Heart right ventricle (tissue), 16 donors: ENCODE measurements at places on chromosomes 1 and 21. TPM values are rescaled to one million over a fixed set of nuclear protein-coding genes. Genes with fewer than 3 reads are reported as not detected.

The SLC41A1 gene
- total RNA-seq, result 287 TPM

DNA sequence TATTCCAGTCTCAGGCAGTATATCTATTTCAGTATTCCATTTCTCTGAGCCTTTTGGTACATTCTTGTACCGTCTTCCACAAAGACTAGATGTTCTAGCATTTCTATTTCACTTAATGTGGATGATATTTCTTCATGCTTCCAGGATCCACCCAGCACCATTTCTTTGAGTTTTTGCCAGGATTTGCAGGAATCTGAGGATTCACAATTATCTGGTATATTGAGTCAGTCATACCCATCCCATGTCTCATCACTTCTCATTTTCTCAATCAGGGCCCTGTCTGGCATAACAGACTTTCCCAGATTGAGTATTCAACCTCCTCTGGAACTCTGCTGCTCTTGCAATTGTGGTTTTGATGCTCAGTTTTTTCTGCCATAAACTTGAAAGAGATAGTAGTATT is 20.9 kb upstream of the COL11A1 start:
- no peak overlapping the region for H3K4me3 ChIP-seq
- H3K4me1 ChIP-seq, result no peaks in the 10 kb centered on the region
- DNase-seq, result no peak
- H3K36me3 ChIP-seq, result no peaks in the 10 kb centered on the region

- no peaks in the 10 kb centered on the region for H3K36me3 ChIP-seq
- H3K27me3 ChIP-seq, result no peaks in the 10 kb centered on the region
- peaks cover 61% of the 10 kb centered on the region for H3K4me1 ChIP-seq
- no peak overlapping the region for H3K4me3 ChIP-seq
These were observed 216.8 kb downstream of the TOMM20 start for GRCh38 chr1:234911787-234912186.

DNA sequence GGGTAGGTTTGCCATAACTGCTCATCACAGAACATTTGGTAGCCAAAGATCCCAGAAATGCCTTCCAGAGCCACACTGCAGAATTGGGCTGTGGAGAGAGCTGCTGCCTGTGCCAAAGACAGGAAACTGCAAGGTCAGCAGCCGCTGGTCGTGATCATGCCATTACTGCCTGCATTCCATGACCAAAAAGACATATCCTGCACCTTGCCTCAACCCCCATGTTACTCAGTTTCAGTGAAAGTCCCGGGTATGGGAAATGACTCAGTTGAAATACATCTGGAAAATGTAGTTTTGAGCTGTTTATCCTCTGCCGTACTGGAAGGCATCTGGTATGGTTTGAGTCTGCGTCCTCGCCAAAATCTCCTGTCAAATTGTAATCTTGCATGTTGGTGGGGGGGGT is 161.7 kb downstream of the FCRL5 start:
- H3K27ac ChIP-seq, result no peak overlapping the region
- H3K36me3 ChIP-seq, result no peaks in the 10 kb centered on the region
- peaks cover 4% of the 10 kb centered on the region for H3K27me3 ChIP-seq
- no peaks in the 10 kb centered on the region for H3K4me1 ChIP-seq

- no peak overlapping the region for H3K27ac ChIP-seq
- no peaks in the 10 kb centered on the region for H3K36me3 ChIP-seq
- no peaks in the 10 kb centered on the region for H3K4me1 ChIP-seq
- no peak overlapping the region for H3K4me3 ChIP-seq
- DNase-seq, result no peak
These were observed 114.9 kb downstream of the RRAGC start for GRCh38 chr1:38744452-38745350.

DNA sequence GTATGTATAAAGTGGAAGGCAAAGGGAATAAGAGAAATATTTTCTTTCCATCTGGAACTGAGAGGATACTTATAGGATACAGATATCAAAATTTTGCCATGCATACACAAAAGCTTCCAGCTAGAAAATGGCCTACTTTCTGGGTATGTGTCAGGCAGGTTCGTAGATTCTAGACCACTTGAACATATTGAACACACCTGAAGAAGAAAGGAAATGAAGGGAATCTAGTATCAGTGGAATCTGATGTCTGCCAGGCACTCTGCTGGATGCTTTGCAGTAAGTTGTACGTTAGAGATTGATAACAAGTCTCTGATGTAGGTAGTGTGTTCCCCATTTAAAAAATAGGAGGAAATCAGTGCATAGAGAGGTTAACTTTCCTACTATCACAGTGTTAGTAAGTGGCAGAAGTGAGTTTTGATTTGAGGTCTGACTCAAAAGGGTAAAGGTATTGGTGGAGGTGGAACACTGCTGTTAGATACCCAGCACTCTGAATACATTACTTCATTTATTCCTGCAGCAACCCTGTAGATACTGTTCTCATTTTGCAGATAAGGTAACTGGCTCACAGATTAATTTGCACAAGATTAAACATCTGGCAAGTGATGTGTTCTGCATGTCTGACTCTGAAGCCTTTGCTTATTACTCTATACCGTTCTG is 3.0 kb downstream of the CAMSAP2 start:
- no peaks in the 10 kb centered on the region for H3K27me3 ChIP-seq
- H3K36me3 ChIP-seq, result no peaks in the 10 kb centered on the region
- peak overlapping the region; percentile 89 for H3K4me3 ChIP-seq
- peaks cover 5% of the 10 kb centered on the region for H3K4me1 ChIP-seq
- H3K27ac ChIP-seq, result no peak overlapping the region

The C8B gene
- total RNA-seq, result not detected

The KIF1B gene
- 64.9 TPM for total RNA-seq

- peak overlapping the region; percentile 100 for H3K27ac ChIP-seq
- H3K4me3 ChIP-seq, result peak overlapping the region; percentile 61
- peaks cover 64% of the 10 kb centered on the region for H3K4me1 ChIP-seq
- peak; percentile 87 for DNase-seq
- H3K27me3 ChIP-seq, result no peaks in the 10 kb centered on the region
These were observed 11.5 kb downstream of the ADAMTSL4 start for GRCh38 chr1:150560576-150561253.

The PBXIP1 gene
- total RNA-seq, result 59.0 TPM

- H3K4me3 ChIP-seq, result no peak overlapping the region
- no peak overlapping the region for H3K27ac ChIP-seq
- no peak for DNase-seq
- no peaks in the 10 kb centered on the region for H3K27me3 ChIP-seq
- no peaks in the 10 kb centered on the region for H3K36me3 ChIP-seq
These were observed 4.9 kb downstream of the LIX1L start for GRCh38 chr1:145952903-145953302.

DNA sequence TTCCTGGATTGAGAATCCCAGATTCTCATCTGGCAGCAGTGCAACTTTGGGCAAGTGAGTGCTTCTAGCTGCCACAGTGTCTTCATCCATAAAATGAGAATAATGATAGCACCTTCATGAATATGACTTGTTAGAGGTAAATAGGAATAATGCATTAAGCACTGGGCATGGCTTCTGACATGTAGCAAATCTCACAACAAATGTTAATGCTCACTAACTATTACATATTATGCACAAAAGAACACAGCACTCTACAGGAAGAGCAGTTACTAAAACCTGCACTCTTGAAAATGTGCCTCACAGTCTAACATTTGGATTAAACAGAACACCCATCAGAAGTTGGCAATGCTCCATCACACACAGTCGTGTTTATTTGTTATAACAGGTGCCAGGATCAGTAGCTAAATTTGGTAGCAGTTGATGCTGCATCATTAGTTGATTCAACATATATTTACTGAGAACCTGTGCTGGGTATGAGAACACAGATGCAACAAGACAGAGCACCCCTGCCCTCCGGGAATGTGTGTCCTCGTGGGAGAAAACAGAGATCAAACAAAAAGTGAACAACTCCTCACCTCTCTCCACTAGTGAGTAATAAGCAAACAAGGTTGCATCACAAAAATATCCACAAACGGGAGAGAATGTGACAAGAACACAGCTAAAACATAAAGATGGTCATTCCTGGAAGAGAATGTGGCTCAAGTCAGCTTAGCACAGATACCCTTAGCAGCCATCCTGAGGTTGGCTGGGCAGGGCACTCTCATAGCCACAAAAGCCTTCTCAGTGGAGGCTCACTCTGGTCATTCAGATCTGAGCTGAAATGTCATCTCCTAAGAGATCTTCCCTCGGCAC is 26.2 kb upstream of the LBR start:
- DNase-seq, result no peak
- no peaks in the 10 kb centered on the region for H3K36me3 ChIP-seq
- no peak overlapping the region for H3K4me3 ChIP-seq

The LIPI gene
- not detected for total RNA-seq

DNA sequence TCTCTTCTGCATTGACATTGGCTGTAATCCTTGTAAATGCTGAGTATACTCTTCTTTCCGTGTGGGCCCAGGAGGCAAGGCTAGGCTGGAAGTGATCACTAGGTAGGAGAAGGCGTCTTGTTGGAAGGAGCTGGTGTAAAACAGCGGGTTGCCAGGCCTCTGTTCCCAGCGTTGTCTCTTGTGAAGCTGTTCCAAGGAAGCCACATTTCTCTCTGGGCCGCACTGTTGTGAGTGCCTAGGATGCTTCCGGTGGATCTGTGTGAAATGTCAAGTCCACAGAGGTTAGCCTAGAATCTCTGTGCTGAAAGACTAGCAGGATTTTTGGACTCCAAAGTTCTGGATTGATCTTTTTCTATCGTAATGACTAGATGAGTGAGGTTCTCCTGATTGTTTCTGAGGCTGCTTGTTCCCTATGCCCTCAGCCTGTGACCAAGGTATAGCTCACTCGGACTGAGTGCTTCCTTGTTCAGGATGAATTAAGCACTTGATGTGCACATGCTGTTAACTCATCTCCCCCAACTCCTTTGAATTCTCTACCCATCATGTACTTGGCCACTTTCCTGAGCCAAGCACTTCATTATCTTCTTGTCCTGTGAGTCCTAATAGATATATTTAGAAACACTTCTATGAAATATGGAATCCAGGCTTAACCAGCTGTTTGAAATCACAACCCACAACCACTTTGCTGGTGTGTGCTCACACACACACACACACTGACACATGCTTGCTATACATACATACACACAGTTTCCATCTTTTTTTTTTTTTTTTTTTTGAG is 63.3 kb downstream of the PBX1 start:
- H3K4me1 ChIP-seq, result peaks cover 24% of the 10 kb centered on the region
- peak overlapping the region; percentile 79 for H3K27ac ChIP-seq
- H3K27me3 ChIP-seq, result no peaks in the 10 kb centered on the region
- no peaks in the 10 kb centered on the region for H3K36me3 ChIP-seq

DNA sequence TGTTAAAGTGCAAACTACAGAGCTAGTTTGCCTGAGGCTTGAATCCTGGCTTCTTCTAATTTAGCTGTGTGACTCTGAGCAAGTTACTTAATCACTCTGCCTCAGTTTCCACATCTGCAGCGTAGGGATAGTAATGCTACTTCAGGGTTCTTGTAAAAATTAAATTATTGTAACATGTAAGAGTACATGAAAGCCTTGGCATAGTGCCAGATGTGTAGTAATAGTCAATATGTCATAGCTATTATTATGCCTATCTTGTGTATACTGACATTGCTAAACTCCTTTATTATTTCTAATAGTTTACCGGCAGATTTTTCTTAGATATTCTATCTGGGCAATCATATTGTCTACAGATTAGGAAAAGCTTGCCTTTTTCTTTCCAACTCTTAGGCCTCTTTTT is 6.8 kb upstream of the TADA1 start:
- no peak for DNase-seq
- peaks cover 26% of the 10 kb centered on the region for H3K27me3 ChIP-seq
- H3K36me3 ChIP-seq, result no peaks in the 10 kb centered on the region

DNA sequence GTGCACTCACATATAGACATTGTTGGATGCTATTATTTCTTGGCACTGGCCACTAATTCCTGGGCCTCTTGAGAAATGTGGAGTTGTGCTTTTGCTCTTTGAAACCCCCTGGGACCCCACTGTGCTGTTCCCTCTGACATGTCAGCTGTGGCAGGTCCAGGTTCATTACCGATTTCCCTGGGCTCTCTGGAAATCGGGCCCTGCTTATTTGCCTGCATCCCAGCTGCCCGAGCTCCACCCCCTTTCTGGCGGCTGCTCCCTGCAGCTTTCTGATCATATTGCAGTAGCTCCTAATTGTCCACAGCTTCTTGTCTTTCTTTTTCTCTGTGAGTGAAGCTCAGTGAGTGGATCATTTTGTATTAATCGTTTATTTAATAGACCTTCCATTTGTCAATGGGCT is 183.7 kb upstream of the FAM78B start:
- DNase-seq, result no peak
- H3K27ac ChIP-seq, result no peak overlapping the region
- no peaks in the 10 kb centered on the region for H3K4me1 ChIP-seq

GRCh38 chr1:180560868-180561600 is 2.3 kb downstream of the OVAAL start:
- no peak for DNase-seq
- no peak overlapping the region for H3K4me3 ChIP-seq
- H3K27me3 ChIP-seq, result no peaks in the 10 kb centered on the region
- peaks cover 37% of the 10 kb centered on the region for H3K4me1 ChIP-seq

The S100A1 gene
- 2,372 TPM for total RNA-seq

GRCh38 chr1:51433269-51433971 is 85.6 kb downstream of the EPS15 start:
- peaks cover 8% of the 10 kb centered on the region for H3K4me1 ChIP-seq
- H3K4me3 ChIP-seq, result no peak overlapping the region
- no peaks in the 10 kb centered on the region for H3K27me3 ChIP-seq
- no peak overlapping the region for H3K27ac ChIP-seq
- no peak for DNase-seq

The RAB3B gene
- not detected for total RNA-seq

- H3K4me3 ChIP-seq, result no peak overlapping the region
- H3K4me1 ChIP-seq, result peaks cover 22% of the 10 kb centered on the region
- DNase-seq, result no peak
- no peak overlapping the region for H3K27ac ChIP-seq
- H3K27me3 ChIP-seq, result no peaks in the 10 kb centered on the region
These were observed 20.3 kb downstream of the PDC start for GRCh38 chr1:186440584-186440983.

DNA sequence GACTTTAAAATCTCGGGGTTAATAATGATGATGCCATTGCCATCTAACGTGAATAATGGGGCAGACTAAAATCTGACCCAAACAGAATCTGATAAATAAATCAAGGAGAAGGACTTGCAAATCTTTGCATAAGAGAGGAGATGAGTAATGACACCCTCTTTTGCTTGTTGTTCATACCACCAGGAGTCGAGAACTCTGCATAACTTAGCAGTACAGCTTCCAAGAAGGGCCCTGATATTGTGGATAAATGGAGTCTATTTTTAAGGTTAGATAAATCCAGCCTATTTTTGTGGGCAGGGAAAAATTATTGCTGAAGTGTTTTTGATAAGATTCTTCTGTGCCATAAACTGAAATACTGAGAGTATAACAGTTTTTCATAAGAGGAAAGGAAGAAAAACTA is 17.3 kb downstream of the RYR2 start:
- H3K27me3 ChIP-seq, result no peaks in the 10 kb centered on the region
- H3K4me1 ChIP-seq, result no peaks in the 10 kb centered on the region
- peak overlapping the region; percentile 16 for H3K4me3 ChIP-seq
- H3K27ac ChIP-seq, result no peak overlapping the region
- peaks cover 7% of the 10 kb centered on the region for H3K36me3 ChIP-seq

- H3K27me3 ChIP-seq, result no peaks in the 10 kb centered on the region
- H3K4me3 ChIP-seq, result no peak overlapping the region
- DNase-seq, result no peak
These were observed 1716.6 kb downstream of the MRPL39 start for GRCh38 chr21:23890652-23891051.

The SH2D2A gene
- 0.80 TPM for total RNA-seq

The REN gene
- not detected for total RNA-seq
